ENCODE measurements at places on chromosomes 7 and 10. TPM values are rescaled to one million over a fixed set of nuclear protein-coding genes. Genes with fewer than 3 reads are reported as not detected.

DNA sequence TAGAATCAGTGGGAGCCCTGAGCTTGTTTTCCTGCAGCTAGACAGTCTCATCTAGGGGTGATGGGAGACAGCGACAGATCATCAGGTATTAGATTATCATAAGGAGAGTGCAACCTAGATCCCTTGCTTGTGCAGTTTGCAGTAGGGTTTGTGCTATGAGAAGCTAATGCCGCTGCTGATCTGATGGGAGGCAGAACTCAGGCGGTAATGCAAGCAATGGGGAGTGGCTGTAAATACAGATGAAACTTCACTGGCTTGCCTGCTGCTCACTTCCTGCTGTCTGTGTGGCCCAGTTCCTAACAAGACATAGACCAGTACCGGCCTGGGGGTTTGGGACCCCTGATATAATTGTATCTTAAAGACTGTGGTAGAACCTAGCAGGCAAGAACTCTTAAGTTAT lies 17.6 kb downstream of the NRBF2 start:
- H3K36me3 ChIP-seq = peaks cover 18% of the 10 kb centered on the region
- H3K4me3 ChIP-seq = no peak overlapping the region
- H3K27me3 ChIP-seq = no peaks in the 10 kb centered on the region
- no peak for DNase-seq
- H3K4me1 ChIP-seq = 0 out of 2 replicates have a peak, but pooled peaks cover 2% of the 10 kb centered on the region

DNA sequence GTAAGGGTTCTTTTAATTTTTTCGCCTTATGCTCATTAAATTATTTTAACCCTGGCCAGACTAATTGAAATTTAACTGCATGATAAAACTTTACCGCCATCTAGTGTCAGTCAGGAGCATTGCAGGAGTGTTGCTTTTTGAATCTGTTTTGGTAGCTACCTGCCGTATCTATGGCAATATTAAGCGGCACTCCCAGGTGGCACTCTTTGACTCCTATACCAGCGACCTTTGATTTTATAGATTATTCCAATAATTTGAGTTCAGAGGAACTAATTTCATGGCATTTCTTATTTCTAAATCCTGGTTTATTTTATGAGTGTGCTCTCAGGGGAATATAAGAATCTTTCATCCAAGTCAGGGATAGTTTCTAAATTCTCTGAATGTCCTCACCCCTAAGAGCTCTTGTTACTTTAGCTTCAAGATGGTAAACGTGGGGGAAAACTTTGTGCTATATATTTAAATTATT lies 198.9 kb downstream of the REEP3 start:
- peak; percentile 45 for DNase-seq
- peaks cover 7% of the 10 kb centered on the region for H3K27me3 ChIP-seq
- no peak overlapping the region for H3K4me3 ChIP-seq
- no peak overlapping the region for H3K27ac ChIP-seq
- no peaks in the 10 kb centered on the region for H3K36me3 ChIP-seq

DNA sequence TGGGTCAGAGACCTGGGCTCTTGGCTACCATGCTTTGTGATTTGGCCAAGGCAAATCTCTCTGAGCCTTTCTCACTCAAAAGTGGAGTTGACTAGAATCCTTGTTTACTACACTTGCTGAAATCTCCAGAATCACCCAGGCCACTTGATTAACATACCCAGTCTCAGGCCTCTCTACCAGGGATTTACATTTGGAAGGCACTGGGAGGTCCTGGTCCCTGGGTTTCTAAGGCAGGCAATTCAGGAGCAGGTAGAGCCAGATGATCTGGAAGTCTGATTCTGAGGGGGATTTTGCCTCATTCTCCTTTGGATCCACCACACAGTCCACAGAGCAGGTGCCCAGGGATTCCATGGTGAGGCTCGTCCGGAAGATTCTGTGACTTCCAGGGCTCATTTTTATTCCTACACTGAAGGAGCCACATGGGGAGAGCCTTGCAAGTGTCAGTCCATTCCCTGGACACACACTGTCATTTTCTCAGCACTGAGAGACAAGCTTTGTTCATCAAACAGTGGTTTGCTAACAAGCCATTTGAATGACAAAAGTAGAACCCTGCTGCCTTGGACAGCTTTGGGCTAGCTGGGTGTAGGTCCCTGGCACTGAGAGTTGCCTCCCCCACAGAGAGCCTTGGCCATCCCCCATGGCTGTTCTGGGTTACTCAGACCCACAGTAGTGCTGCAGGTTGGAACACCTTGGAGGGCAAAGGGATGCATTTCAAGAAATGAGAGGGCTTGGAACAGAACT lies 74.2 kb downstream of the NOC3L start:
- H3K4me1 ChIP-seq = peaks cover 10% of the 10 kb centered on the region
- DNase-seq = no peak
- no peaks in the 10 kb centered on the region for H3K27me3 ChIP-seq
- no peak overlapping the region for H3K4me3 ChIP-seq
- H3K36me3 ChIP-seq = no peaks in the 10 kb centered on the region
- H3K27ac ChIP-seq = no peak overlapping the region

Gene PANK1
- 6.7 TPM for total RNA-seq

GRCh38 chr7:130276796-130277762 lies 10.4 kb downstream of the CPA2 start:
- no peaks in the 10 kb centered on the region for H3K36me3 ChIP-seq
- H3K27me3 ChIP-seq = no peaks in the 10 kb centered on the region
- no peak overlapping the region for H3K27ac ChIP-seq
- H3K4me3 ChIP-seq = no peak overlapping the region
- peaks cover 16% of the 10 kb centered on the region for H3K4me1 ChIP-seq

Gene NUDT1
- 49.1 TPM for total RNA-seq

DNA sequence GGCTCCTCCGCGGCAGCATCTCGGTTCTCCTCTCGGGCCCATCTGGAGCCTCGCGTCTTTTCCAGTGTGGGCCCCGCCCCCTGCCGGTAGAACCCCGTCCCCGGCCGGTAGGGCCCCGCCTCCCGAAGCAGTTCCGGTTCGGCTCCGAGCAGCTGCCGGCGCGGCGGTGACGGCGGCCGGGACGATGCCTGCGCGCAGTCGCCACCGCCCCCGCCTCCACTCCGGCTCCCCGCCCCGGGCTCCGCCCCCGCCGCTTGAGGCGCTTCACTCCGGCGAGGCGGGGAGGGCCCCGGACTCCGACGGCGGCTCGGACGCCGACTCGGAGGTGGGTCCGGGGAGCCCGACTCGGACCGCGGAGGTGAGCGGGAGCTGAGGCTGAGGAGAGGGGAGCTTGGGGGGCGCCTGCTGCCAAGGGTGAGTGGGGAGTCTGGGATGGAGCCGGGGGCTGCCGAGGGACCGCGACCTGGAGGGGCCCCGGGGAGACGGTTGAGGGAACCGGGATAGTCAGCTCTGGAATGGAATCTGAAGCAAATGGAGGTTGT lies at the start of gene SAMD8:
TSS of gene SAMD8 (plus strand) at position 292 of the 542 bp plus-strand sequence. CDS start 38,873 bp downstream, outside the sequence.
- no peaks in the 10 kb centered on the region for H3K36me3 ChIP-seq
- DNase-seq = peak; percentile 95
- H3K4me1 ChIP-seq = peaks cover 2% of the 10 kb centered on the region
- no peaks in the 10 kb centered on the region for H3K27me3 ChIP-seq
- peak within 1 kb of the TSS; percentile 98 for H3K4me3 ChIP-seq

GRCh38 chr7:130987092-130987491 lies 253.1 kb upstream of the KLF14 start:
- no peak overlapping the region for H3K4me3 ChIP-seq
- peaks cover 9% of the 10 kb centered on the region for H3K36me3 ChIP-seq

Gene WEE2
- total RNA-seq = not detected

Gene GJD4
- total RNA-seq = not detected

DNA sequence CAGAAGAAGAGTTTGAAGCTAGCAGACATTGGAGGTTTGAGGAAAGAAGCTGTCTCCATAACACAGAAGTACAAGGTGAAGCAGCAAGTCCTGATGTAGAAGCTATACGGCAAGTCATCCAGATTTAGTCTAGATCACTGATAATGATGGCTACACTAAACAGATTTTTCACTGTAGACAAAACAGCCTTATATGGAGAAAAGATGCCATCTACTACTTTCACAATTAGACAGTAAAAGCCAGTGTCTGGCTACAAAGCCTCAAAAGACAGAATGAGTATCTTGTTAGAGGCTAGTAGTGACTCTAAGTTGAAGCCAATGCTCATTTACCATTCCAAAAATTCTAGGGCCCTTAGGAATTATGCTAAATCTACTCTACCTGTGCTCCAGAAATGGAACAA lies 85.1 kb downstream of the SNX13 start:
- H3K4me3 ChIP-seq = no peak overlapping the region
- DNase-seq = no peak
- H3K36me3 ChIP-seq = peaks cover 2% of the 10 kb centered on the region
- H3K4me1 ChIP-seq = no peaks in the 10 kb centered on the region
- H3K27ac ChIP-seq = no peak overlapping the region

DNA sequence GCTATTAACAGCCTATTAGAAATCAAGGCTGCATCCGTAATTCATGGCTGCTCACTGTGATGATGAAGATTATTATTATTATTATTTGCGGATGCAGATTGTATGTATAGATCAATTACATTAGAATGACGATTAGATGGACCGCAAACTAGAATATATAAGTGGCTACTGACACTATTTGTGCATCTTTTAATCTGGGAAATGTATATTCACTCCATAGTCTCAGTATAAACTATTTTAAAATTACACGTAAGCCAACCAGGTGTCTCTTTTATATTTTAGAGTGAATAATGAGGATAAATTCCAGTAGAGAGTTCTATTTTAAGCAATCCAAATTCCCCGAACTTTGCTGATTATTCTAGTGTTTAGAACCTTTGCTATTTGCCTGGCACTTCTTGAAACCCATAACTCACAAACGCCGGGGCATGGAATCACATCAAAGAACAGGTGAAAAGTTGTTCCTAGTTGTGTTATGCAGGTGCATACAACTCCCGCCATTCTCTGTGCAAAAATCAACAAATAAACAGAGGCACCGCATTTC lies 509 bp upstream of the ING3 start:
- peaks cover 1% of the 10 kb centered on the region for H3K36me3 ChIP-seq
- H3K27ac ChIP-seq = no peak overlapping the region
- 0 out of 2 replicates have a peak, but pooled peaks cover 2% of the 10 kb centered on the region for H3K4me1 ChIP-seq
- 0 out of 2 replicates have a peak, but pooled peaks cover 2% of the 10 kb centered on the region for H3K27me3 ChIP-seq

GRCh38 chr7:83301416-83301815 lies 138.7 kb upstream of the PCLO start:
- no peak overlapping the region for H3K4me3 ChIP-seq
- H3K27me3 ChIP-seq = no peaks in the 10 kb centered on the region
- no peak overlapping the region for H3K27ac ChIP-seq
- H3K36me3 ChIP-seq = no peaks in the 10 kb centered on the region
- H3K4me1 ChIP-seq = no peaks in the 10 kb centered on the region
- no peak for DNase-seq
